ENCODE measurements at places on chromosomes 3 and 15. TPM values are rescaled to one million over a fixed set of nuclear protein-coding genes. Genes with fewer than 3 reads are reported as not detected.

SERPINI2 gene
- total RNA-seq, result not detected

ATP10A gene
- 31.8 TPM for total RNA-seq

MYZAP gene
- total RNA-seq, result not detected

ECE2 gene
- total RNA-seq, result not detected

NRG4 gene
- total RNA-seq, result not detected

WWTR1 gene
- total RNA-seq, result 1.2 TPM

IL17RD gene
- total RNA-seq, result not detected
